ENCODE measurements at places on chromosomes 4 and X.

DNA sequence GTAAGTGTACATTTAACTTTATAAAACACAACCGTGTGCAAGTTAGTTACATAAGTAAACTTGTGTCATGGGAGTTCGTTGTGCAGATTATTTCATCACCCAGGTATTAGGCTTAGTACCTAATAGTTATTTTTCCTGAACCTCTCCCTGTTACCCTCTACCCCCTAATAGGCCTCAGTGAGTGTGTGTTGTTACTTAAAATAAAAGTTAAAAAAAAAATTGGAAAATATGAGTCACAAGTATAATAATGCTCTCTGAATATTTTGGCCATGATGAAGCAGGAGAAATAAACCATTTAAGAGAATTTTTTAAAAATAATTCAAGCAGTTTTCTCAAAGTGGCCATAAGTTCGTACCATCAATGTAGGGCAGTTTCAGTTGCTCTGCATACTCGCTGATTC lies 105.1 kb upstream of the GRID2 start:
- no peak for DNase-seq

GRCh38 chr4:145956288-145956890 lies 17.8 kb upstream of the ZNF827 start:
- no peak for DNase-seq

DNA sequence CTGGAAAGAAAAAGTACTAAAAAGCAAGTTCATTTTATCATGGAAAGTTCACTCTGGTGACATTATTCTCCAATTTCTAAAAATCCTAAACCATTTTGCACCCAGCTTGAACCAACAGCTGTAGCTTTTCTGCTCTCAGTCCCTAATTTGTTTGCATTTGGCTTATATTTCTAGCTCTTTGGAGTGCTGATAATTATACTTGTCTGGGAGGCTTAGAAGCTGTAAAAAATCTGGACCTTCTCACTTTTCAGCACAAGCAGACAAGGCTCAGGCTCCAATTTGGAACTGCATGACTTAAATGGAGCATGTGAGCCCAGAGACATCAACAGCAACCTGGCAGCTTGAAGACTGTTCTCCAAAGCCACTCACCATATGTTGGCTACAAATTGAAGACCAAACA lies 170.9 kb upstream of the PCDH18 start:
- DNase-seq = no peak

DNA sequence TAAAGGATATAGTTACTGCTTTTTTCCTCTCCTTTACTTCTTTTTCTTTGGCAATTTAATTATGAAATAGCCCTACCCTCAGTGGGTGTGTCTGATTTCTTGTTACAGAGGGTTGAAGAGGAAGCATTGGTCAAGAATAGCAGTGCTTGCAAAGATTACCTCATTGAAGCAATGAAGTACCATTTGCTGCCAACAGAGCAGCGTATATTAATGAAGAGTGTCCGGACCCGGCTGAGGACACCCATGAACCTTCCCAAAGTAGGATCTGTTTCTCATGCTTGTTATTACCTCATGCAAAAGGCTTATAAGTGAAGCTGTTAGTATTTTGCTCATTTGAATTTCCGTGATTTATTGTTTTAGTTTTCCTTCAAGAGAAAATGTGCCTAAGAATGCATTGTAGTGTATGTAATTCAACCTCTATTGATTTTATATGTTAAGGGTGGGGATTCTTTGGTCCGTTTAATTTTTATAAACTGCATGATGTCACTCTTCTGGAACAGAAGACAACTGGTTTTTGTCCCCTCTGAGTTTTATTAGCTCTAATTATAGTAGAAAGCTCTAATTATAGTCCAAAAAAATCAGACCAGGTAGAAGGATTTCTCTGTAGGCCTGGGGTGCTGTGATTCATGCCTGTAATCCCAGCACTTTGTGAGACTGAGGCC lies 27.9 kb upstream of the MSMO1 start:
- DNase-seq = no peak

DNA sequence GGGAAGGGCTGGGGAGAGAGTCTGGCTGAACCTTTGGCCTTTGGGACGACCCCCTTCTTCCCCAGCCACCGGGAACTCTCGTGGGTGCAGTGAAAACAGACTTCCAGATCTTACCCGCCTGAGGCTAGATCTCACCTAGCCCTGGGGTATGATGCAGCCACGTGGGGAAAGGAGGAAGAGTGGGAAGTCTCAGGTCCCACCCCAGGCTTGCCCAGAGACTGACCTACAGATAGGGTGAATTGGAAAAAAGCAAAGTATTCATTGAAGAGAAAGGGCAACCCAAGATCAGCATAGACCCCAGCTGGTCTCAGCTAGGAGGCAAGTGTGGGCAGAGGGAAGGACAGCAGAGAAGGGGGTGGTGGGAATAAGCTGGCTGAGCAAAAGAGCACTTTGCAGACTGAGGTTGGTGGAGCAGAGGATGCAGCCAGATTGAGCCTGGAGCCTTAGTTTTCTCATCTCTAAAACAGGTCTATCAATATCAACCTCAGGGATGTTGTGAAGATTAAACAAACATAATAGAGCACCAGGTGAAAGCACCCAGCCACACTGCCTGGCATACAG lies 4.2 kb upstream of the EFNB1 start:
- no peak for DNase-seq

All from stimulated activated CD4-positive, alpha-beta T cell treated with anti-CD3 and anti-CD28 coated beads, Interleukin-15, amount 100 ng/mL, for 1 hour (primary cell).